ENCODE measurements at places on chromosomes 1 and 21.

DNA sequence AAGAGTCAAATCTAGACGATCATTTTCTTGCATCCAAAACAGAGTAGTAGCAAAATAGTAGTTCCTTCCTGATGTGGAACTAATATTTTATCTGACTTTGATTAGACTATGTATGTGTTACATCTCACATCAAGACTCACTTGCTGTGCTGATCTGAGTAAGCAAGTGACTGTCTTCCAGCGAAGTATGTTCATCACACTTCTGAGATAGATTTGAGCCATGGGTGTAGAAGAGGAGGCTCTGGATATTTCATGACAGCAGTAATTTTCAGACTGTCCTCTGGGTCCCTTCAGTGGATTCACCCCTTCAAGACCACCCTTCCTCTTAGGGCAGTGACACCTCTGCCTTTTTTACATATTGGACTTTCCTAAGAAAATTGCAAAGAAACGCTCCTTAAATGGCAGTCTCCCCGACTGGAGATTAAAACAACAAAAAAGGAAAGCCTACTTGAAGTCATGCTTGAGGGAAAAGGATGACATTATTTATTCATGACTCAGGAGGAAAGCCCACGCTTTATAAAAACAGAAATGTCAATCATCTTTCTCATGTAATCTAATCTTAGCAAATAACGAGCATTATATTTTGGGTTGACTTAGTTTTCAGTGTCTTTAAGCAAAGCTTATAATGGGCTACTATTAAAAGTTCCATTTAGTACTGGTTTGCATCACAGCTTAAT, 22.8 kb downstream of the ATP1B1 start:
- no peak for DNase-seq

GRCh38 chr21:42059141-42059540, 12.0 kb upstream of the UMODL1 start:
- DNase-seq, result no peak

DNA sequence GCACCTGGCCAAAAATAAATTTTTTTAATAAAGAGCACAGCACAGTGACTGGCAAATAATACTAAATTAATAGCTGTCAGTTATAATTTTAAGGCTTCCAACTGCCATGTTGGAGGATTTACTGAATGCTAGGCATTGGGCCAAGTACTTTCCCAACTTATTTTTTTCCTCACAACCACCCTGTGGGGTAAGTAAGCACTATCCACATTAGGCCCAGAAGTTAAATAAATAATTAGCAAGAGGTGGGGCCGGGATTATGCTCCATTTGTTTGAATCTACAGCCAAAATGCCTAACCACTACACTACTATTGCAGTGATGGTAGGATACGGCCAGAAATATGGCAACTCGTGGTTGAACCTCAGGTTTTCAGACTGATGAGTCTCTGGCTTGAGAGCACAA, 4.6 kb upstream of the TRNAU1AP start:
- peak; percentile 3 for DNase-seq

GRCh38 chr1:224266105-224266914, 63.7 kb downstream of the NVL start:
- DNase-seq, result no peak

GRCh38 chr1:162067466-162067865, 2.0 kb upstream of the NOS1AP start:
- DNase-seq, result no peak

DNA sequence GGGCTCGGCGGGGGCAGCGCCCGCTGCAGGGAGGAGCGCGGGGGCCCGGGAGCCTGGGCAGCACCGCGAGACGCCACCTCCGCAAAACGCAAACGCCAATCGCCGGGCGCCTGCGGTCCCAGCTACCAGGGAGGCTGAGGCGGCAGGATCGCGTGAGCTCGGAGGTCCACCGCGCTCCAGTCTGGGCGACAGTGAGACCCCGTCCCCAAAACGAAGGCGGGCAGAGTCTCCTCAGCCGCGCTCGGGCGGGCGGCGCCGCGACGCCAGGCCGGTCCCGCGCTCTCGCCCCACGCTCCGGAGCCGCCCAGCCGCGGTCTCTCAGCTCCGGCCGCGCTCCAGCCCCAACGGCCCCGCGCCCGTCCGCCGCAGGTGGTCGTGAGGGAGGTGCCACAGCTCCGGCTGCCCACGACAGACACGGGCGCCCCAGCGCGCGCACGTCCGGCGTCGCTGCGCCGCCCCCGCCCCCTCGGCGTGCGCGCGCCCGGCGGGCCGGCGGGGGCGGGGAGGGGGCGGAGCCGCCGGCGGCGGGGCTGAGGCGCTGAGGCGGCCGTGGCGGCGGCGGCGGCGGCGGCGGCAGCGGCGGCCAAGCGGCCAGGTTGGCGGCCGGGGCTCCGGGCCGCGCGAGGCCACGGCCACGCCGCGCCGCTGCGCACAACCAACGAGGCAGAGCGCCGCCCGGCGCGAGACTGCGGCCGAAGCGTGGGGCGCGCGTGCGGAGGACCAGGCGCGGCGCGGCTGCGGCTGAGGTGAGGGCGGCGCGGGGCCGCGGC, at the start of gene ADARB1:
ADARB1 (plus strand) TSS at position 533 of the 770 bp plus-strand sequence. CDS start 97,077 bp downstream, outside the sequence.
- peak; percentile 67 for DNase-seq

DNA sequence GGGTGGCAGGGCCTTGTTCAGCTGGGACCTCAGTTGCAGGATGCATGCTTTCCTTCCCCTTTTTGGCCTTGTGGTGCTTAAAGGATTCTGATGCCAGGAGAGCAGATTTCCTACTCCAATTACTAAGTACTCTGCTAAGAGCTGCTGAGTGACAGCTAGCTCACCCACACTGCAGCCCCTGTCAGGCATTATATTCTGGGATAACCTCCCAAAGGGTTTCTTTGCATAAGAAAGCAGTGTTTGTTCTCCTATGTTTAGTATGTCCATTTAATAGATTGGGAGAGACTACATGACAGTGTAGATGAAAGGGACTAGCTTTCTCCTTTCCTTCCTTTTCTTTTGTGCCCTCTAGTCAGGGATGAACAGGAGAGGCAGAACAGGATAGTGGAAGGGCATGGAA, 100.7 kb downstream of the FAM78B start:
- no peak for DNase-seq
